ENCODE measurements at places on chromosomes 13 and 19. TPM values are rescaled to one million over a fixed set of nuclear protein-coding genes. Genes with fewer than 3 reads are reported as not detected.
A peak's percentile ranks its signal among the peaks of the same experiment; 100 is the strongest.

DNA sequence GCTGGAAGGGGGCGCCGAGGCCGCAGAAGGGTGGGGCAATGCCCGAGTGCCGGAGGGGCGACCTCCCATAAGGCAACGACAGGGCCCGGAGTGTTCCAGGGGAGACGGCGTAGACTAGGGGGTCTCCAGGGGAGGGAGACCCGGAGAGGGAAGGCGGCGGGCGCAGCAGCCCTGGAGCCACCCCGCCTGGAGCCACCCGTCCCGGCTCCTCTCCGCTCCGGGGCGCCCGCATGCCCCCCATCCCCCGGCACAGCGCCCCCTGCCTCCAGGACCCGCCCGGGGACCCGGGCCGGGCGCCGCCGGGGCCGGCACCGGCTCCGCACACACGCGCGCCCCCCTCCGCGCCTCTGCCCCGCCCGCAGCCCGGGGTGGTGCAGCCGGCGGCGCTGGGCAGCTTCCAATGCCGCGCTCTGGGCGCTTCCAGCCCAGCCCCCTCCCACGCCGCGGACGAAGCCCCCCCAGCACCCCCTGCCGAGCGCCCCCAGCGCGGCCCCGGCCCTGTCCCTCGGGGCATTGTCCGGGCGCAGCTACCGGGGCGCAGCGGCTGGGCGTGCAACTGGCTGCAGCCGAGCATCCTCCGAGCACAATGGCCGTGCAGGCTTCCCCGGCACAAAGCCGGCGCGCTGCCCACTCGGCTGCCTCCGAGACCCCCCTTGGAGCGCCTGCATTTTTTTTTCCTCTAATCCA lies 519 bp downstream of the PTPRS start:
- DNase-seq = no peak

DNA sequence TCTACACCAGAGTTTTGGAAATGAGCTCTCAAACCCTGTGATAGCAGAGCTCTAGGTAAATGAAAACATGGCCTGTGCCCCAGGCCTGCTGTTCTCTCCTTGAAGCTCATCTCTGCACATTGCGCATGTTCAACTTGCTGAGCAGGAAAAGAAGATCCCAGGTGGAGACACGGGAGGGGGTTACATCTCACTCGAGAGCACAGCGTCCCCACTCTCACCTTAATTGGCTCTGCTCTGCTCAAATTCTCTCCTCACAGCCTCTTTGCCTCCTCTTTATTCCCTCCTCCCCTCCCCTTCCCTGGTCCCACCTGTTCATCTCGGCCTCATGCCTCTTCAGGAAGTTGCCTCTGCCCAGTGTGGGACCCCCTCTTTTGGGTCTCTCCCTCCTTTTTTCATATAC lies 44.7 kb downstream of the RGCC start:
- no peak for DNase-seq

- no peak for DNase-seq
Observed at GRCh38 chr13:101567841-101568240, 115.4 kb downstream of the ITGBL1 start.

- no peak for DNase-seq
Observed at GRCh38 chr13:110376120-110376519, 69.0 kb downstream of the COL4A2 start.

DNA sequence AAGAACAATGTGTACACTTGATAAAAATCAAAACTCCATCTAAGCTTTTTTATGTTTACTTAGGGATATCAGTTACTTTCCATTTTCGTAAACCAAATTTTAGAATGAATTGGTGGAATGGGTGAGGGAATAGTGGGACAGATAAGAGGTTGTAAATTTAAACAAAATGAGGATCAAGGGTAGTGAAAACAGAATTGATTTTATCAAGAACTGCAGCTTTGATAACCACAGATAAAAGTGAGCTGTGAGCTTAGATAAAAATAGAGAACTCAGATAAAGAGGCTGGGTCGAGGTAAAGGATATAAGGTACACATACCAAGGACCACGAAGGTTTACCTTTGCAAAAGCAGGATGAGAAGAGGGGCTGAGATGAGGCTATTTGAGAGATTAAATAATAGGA lies 813.2 kb upstream of the GPC6 start:
- no peak for DNase-seq

- DNase-seq = no peak
Observed at GRCh38 chr13:30763786-30764413, 28.6 kb downstream of the ALOX5AP start.

GRCh38 chr19:29371251-29372090 lies 154.3 kb upstream of the VSTM2B start:
- peak; percentile 16 for DNase-seq

DNA sequence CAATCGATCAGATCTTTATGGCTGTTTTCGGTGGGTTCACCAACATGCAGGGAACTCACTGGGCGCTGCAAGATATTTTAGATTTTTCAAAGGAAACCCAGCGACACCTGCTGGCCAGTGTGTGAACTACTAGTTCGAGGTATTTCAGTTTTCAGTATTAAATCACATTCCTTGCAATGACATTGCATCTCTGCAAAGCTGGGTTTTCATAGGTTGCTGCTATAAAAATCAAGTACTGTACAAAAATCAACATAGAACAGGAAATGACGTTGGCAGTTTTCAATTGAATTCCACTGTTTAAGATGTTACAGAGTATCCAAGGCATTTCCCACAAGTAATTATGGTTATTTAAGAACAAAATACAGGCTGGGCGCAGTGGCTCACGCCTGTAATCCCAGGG lies 17.6 kb downstream of the LIG1 start:
- peak; percentile 76 for DNase-seq

DNA sequence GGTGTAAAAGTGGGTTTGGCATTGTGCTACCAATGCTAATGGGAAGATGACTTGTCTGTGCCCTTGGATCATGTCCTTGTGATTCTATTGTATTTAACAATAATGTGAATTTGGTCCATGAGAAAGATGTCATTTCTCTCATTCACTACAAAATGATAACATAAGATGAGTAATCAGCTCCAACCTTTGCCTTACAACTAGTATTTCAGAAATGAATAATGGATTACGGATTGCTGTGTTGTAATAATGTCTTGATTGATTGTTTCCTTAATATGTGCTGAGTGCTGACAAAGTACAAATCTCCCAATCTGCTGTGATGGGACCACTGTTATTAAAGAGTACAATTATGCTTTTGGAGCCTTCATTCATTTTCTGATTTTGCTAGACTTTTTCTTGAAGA lies 375.0 kb downstream of the PCDH9 start:
- no peak for DNase-seq

DNA sequence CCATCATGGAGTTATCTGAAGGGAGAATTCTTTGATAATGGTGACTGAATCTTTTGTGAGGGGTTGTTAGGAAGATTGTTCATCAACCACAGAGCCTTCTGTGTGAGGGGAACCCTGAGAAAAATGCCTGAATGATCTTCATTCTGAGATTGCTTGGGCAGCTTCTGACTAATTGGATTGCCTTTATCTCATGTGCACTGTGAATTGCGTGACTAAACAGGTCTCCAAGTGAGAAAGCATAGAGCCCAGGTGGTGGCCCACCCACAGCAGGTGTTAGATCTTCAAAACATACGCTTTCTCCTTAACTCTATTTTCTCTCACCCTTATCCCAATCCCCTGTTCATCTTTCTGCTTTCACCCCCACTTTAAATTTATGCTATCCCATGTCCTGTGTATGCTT lies 58.3 kb downstream of the DOCK9 start:
- no peak for DNase-seq

DNA sequence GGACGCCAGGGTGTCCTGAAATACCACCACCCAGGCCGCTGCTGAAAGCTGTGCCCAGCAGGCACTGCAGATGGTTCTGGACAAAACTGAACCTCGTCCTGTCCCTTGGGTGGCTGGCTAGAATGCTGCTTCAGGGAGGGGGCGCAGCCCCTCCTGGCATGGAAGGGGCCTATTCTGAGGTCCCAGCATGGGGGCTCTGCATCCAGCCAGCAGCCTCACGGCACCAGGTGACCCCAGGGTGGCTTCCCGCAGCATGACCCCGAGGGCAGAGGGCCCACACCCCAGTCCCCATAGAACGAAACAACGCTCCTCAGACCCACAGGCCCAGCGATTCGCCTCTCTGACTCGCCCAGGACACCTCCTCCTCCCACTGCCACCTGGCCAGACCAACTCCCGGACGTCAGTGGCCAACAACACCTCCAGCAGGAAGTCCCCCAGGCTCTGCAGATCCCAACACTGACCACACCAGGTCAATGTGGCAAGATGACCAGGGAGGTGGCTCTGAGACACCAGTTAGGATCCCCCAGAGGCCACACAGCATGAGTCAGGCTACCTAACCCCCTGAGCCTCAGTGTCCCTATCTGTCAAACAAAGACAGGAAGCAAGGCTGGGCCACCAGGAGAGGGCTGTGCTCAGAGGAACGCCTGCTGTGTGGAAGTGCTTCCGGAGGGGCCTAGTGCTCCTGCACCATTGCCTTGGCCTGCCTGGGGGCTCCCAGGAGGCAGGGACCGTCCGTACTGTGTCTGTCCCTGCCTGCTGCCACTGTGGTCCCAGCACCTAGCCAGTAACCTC lies 6.1 kb downstream of the MKNK2 start:
- no peak for DNase-seq

GRCh38 chr13:71316792-71317363 lies 550.1 kb downstream of the DACH1 start:
- no peak for DNase-seq

- DNase-seq = peak; percentile 59
Observed at GRCh38 chr19:35755550-35756376, 1.1 kb downstream of the HSPB6 start.

DNA sequence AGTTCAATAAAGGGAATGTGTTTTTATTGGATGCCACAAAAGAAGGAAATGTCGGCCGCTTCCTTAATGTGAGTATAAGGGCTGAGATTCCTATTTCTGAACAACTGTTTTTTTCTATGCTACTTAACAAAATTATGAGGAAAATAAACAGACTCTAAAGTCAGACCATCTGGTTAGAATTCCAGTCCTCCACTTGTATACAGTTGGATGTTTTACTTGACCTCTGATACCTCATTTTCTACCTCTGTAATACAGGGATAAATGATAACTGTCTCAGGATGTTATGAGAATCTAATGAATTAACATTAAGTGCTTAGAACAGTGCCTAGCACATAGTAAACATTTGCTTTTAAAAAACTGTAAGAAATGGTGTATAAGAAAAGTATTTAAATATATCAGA lies 7.2 kb upstream of the PHF11 start:
- no peak for DNase-seq

DNA sequence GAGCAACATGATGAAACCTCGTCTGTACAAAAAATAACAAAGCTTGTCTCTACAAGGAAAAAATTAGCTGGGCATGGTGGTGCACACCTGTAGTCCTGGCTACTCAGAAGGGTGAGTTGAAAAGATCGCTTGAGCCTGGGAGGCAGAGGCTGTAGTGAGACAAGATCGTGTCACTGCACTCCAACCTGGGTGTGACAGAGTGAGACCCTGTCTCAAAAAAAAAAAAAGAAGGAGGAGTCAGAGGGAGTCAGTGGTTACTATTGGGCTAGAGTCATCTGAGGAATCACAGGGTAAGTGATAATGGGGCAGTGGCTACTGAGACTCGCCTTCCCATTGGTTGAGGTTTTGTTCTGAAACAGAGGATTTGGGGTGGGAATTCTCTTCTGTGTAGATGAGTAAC lies 1.9 kb upstream of the GPI start:
- no peak for DNase-seq

- no peak for DNase-seq
Observed at GRCh38 chr13:74966275-74966674, 515.7 kb downstream of the TBC1D4 start.

DNA sequence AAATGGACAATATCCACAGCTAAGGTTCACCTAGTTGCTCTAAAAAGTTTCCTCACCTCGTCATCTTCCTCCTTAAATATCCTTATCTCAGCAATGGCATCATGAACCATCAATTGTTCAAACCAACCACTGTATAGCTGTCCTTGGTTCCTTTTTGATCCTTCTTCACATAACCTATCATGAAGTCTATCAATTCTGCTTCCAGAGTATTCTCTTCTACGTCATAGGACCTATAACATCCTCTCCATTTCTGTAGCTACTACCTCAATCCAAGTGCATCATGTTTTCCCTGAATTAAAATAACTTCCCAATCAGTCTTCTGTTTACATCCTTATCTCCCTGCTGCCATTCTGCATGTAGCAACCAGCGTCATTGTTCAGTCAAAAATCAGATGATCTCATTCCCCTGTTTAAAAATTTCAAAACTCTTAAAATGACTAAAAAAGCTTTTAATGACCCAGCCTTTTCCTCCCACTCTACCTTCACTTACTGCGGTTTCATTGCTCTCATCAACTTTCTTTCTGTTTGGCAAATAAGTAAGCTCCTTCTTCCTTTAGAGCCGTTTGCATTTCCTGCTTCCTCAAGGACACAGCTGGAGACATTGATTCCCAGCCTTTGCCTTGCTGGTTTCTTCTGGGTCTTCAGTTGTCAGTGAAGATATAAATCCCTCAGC lies 223.9 kb upstream of the MIR17HG start:
- DNase-seq = no peak

GRCh38 chr19:56071151-56071550 lies 49.9 kb downstream of the ZNF787 start:
- DNase-seq = no peak

- DNase-seq = no peak
Observed at GRCh38 chr13:19845758-19846157, 17.7 kb downstream of the ZMYM5 start.

- no peak for DNase-seq
Observed at GRCh38 chr19:39413911-39414608, 1.6 kb downstream of the PLEKHG2 start.

- DNase-seq = no peak
Observed at GRCh38 chr13:35603593-35604285, 127.2 kb upstream of the MAB21L1 start.

DNA sequence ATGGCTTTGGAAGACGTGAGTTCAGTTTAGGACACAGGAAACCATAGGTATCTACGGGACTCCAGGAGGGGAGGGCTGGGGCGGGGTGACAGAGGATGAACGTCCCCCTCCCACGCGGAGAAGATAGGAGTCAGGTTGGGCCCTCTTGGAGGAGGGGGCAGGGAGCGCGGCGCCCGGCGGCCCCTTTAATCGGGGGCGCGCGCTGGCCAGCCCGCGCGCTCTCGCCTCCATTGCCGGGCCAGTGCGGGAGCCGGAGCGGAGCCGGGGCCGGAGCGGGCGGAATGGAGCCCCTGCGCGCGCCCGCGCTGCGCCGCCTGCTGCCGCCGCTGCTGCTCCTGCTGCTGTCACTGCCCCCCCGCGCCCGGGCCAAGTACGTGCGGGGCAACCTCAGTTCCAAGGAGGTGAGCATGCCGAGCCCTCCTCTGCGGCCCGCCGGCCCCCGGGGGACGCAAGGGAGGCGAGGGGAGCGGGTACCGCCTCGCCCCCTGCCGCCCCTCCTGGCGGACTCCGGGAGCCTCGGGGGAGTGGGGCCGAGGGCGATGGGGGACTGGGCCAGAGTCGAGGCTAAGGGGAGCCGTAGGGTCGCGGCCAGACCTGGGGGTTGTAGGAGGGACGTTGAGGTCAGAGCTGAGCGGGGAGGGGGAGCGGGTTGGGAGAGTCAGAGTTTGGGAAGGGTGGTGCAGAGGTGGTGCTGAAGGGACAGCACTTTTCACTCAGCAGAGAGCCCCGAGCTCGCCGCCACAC lies at the start of gene TMEM145:
TSS of gene TMEM145 (plus strand) at position 214 of the 744 bp plus-strand sequence. CDS start at position 282, 68 bp downstream.
- no peak for DNase-seq

Gene CCDC70
- 0.36 TPM for polyA plus RNA-seq

Gene CD79A
- 0.43 TPM for polyA plus RNA-seq

Gene PRTN3
- 2.7 TPM for polyA plus RNA-seq

Gene IGFL3
- polyA plus RNA-seq = not detected

Gene MTMR6
- 6.1 TPM for polyA plus RNA-seq

Gene PDX1
- polyA plus RNA-seq = 0.16 TPM

Gene ZNF222
- 0.79 TPM for polyA plus RNA-seq

Gene PSG1
- polyA plus RNA-seq = not detected

Gene FGF21
- 6.5 TPM for polyA plus RNA-seq

Gene CCDC194
- not detected for polyA plus RNA-seq

Gene ADPRHL1
- 0.67 TPM for polyA plus RNA-seq
